ENCODE measurements at places on chromosomes 1 and 21.

DNA sequence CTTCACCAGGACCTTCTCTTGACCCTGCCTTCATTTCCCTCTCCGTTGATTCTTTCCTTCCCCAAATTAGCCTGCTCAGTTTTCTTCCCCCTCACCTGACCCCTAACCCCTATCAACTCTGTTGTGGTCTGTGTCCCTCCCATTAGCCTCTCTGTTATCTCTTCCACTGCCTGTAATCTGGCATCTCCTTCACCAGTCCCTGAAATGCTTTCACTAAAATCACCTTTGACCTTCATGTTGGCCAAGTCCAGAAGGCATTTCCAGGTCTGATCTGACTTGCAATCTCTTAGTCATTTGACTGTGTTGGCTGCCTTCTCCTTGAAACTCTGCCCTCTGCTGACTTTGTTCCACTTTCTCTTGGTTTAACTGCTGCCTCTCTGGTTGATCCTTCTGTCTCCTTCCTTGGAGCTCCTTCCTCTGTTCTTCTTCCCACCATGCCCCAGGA lies 28.2 kb downstream of the ATP8B2 start:
- DNase-seq, result no peak

GRCh38 chr21:44271558-44272283 lies 10.0 kb upstream of the DNMT3L start:
- DNase-seq, result no peak

DNA sequence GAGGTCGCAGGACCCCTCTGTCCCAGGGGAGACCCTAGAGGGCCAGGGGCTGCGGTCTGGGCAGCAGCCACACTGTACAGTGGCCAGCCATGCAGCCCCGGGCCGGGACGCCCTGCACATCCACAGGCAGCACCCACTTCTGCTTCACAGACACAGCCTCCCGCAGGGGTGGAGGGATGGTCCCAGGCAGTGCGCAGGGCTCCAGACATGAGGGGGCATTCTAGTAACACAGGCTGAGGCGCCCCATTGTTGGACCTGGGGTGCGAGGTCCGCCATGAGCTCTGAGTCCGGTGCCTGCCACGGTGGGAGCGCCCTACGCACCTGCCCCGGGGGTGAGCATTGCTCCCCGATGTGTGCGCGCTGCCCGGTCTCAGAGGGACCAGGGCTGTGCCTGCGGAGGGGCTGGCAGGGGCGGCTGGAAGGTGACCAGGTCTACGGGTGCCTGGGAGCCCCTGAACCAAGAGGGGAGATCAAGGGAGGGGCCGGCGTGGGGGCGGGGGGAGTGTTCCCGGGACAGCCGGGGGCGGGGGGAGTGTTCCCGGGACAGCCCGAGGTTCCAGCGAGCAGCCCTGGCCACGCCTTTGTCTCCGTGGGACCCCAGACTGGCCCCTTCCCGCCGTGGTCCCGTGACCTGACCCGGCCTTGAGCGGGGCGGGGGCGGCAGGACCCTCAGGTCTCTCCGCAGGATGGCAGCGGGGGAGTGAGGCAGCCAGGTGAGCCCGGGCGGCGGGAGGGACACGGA lies 4.5 kb downstream of the MMEL1 start:
- no peak for DNase-seq

- DNase-seq, result no peak
These were observed 25.6 kb upstream of the PLA2G2E start for GRCh38 chr1:19949016-19949415.

- no peak for DNase-seq
These were observed 7.3 kb upstream of the TAGLN2 start for GRCh38 chr1:159932296-159933285.

Data from putamen (tissue), 1 donor.